ENCODE measurements at places on chromosomes 6 and 20. TPM values are rescaled to one million over a fixed set of nuclear protein-coding genes. Genes with fewer than 3 reads are reported as not detected.

Gene NCOA7
- 29.6 TPM for total RNA-seq

GRCh38 chr6:51199105-51199552 lies 380.5 kb downstream of the TFAP2B start:
- no peaks in the 10 kb centered on the region for H3K4me1 ChIP-seq
- no peak overlapping the region for H3K27ac ChIP-seq
- no peaks in the 10 kb centered on the region for H3K36me3 ChIP-seq

GRCh38 chr6:6844530-6844929 lies 256.0 kb downstream of the LY86 start:
- H3K36me3 ChIP-seq, result no peaks in the 10 kb centered on the region
- DNase-seq, result no peak
- H3K27me3 ChIP-seq, result no peaks in the 10 kb centered on the region
- H3K4me1 ChIP-seq, result no peaks in the 10 kb centered on the region

GRCh38 chr20:37261714-37262113 lies at the start of gene GHRH:
GHRH (minus strand) TSS chr20:37261814; CDS start chr20:37256889, 4,925 bp downstream.
- H3K27me3 ChIP-seq, result no peaks in the 10 kb centered on the region
- H3K36me3 ChIP-seq, result no peaks in the 10 kb centered on the region
- DNase-seq, result no peak
- H3K4me3 ChIP-seq, result no peak within 1 kb of the TSS
- H3K27ac ChIP-seq, result no peak within 1 kb of the TSS

DNA sequence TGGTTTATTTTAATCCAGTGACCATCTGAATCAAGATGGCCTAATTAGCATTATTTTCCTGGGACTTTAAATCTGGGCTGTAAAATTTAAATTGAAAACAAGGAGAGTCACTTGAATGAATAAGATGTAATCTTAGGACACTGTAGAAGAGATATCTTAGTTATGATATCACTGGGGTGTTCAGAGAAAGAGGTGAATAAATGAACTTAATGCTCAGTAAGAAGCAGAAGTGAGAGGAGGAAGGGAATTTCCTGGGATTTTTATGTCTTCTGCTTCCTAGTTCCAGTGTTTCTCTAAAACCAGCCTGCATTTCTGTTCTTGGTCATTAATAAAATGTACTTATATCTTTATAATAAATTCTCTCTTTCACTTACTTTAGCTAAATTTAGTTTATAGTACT lies 136.8 kb upstream of the PTPRK start:
- H3K4me1 ChIP-seq, result no peaks in the 10 kb centered on the region
- no peak for DNase-seq
- no peak overlapping the region for H3K4me3 ChIP-seq

Gene PRDM13
- total RNA-seq, result not detected

DNA sequence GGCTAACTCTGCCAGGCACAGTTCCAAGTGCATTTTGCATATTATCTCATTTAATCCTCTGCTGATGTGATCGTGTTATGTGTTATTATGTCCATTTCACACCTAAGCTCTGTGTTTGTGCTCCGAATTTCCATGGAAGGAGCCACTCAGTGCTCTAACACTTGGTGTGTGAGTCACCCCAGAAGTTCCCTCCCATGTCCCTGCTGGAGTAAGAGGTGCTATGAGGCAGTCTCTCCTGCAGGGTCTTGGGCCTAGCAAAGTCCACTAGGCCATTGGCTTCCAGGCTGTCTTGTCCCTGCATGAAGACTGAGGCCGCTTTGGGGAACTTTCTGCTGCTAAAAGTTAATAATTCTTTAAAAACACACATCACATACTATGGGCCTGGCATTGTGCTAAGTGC lies 405.9 kb upstream of the SULF2 start:
- no peak overlapping the region for H3K4me3 ChIP-seq
- H3K27me3 ChIP-seq, result no peaks in the 10 kb centered on the region
- no peaks in the 10 kb centered on the region for H3K4me1 ChIP-seq
- DNase-seq, result no peak
- H3K36me3 ChIP-seq, result no peaks in the 10 kb centered on the region

DNA sequence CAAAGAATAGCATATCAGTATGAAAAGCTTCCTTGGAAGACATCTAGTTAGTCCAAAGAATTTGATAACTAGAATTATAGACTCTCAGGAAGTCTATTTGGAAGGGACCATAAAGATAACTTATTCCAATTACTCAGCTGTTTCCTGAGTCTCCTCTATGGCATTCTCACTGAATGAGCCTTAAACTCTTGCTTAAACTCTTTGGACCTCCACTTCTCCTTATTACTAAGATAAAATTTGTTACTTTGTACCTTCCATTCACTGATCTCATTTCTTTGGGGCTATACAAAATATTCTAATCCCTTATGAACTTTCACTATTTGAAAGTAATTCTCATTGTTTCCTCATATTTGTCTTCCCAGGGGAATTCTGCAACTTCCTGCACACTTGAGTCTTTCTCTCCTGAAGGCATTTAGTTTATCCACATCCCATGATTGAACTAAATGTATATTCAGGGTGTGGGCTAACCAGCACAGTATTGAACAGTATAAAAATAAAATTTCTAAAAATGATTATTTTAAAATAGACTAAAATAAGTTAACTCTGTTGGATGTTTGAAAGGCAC lies 67.1 kb upstream of the NOTCH4 start:
- H3K27me3 ChIP-seq, result no peaks in the 10 kb centered on the region
- no peak for DNase-seq
- no peaks in the 10 kb centered on the region for H3K4me1 ChIP-seq
- H3K27ac ChIP-seq, result no peak overlapping the region
- no peak overlapping the region for H3K4me3 ChIP-seq
- H3K36me3 ChIP-seq, result no peaks in the 10 kb centered on the region

Gene CST5
- total RNA-seq, result not detected

DNA sequence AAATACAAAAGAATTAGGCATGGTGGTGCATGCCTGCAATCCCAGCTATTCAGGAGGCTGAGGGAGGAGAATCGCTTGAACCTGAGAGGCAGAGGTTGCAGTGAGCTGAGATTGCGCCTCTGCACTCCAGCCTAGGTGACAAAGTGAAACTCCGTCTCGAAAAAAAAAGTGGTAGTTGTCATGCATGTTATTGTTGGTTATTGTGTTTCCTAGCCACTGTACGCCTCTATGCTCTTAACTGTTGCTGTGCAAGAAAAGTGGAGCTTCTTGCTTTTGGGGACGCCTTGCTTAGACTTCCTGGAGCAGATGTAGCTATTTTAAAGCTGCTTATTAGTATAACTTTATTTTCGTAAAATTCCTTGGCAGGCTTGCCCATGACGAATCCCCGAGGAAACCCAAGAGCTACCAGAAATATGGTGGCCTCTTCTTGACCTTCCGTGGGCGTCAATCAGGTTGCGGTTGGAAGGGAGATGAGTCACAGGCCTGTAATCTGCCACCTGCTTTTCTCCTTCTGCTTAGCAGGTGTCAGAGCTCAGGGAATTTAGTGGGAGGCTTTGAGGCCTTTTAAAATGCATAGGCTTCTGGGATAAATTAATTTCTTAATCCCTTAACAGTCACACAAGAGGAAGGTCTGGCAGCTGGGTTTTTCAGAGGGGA lies 17.3 kb downstream of the GABRR2 start:
- no peaks in the 10 kb centered on the region for H3K27me3 ChIP-seq
- peak overlapping the region; percentile 52 for H3K4me3 ChIP-seq
- peaks cover 24% of the 10 kb centered on the region for H3K4me1 ChIP-seq
- peak; percentile 73 for DNase-seq
- peak overlapping the region; percentile 68 for H3K27ac ChIP-seq

Measured in thoracic aorta (tissue), 2 donors.